ENCODE measurements at places on chromosomes 2 and 18.

DNA sequence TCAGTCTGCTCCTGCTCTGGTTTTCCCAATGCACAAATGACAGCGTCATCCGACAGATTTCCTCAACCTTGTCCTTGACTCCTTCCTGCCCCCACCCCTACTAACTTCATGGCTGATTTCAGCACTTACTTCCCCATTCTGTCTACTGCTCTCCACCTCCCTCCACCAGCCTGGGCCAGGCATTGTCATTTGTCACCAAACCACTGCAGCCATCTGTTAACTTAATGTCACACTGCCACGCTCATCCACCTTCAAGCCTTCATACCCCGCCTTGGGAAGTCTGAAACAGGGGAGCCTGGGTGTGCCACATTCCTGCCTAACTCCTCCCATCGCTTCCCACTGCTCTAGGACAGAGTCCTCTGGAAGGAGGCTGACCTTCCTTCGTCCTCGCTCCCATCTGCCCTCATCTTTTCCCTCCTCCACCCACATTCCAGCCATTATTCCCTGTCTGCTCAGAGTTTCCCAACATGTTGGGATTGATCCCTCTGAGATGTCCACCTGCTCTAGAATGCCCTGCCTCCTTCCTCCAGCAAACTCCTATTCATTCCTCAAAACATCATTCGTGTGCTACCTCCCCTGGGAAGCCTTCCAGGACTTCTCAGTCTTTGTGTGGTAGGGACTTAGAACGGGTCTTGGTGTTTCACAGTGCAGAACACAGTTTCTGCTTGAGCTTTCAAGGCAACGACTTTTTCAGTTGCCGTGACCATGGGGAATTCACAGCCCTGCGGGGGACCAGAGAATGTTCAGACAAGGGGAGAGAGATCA lies 42.2 kb upstream of the SMAD7 start:
- DNase-seq, result no peak

GRCh38 chr2:175786471-175787124 lies 215.5 kb downstream of the LNPK start:
- DNase-seq, result no peak

DNA sequence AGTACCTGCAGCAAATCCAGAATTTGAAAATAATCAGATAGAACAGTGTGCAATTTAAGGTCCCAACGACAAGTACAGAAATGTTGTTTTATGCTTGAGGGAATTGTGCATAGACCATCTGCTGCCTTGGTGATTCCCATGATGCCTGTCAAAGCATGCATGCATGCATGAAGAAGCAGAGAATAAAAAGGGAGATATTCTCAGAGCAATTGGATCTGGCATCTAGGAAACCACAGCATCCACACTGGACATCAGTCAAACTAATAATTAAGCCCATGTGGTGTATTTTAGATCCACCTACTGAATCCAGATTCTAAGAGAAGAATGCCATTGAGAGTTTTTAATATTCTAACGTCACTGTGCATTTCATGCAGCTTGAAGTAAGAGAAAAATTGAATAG lies 361.2 kb downstream of the FSIP2 start:
- no peak for DNase-seq

- no peak for DNase-seq
Measured at GRCh38 chr2:157442636-157443035, 1.3 kb downstream of the CYTIP start.

DNA sequence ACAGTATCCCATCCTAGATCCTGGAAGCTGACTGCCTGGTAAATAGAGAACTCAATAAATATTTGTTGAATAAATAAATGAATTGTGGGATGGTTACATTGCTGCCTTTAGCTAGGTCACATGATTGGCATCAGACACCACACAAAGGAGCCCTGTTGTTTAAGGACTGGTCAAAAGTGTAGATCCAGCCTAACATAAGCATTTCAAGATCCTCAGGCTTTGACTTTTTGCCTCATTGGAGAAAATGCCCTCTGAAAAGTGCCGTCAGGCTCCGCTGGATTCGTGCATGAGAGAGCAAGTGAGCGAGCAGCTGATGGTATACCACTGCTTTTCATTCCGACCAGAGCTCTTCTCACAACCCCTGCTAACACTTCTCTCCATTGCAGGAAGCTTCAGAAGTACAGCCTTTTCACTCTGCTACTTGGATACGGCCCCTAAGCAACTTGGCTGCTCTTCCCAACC lies 1.3 kb upstream of the ZNF24 start:
- DNase-seq, result no peak

GRCh38 chr18:10453806-10454680 lies at the start of gene APCDD1:
APCDD1 (plus strand) TSS chr18:10454635; CDS start chr18:10454982, 347 bp downstream.
- DNase-seq, result no peak

- DNase-seq, result no peak
Measured at GRCh38 chr18:8623549-8624106, 14.4 kb downstream of the RAB12 start.

DNA sequence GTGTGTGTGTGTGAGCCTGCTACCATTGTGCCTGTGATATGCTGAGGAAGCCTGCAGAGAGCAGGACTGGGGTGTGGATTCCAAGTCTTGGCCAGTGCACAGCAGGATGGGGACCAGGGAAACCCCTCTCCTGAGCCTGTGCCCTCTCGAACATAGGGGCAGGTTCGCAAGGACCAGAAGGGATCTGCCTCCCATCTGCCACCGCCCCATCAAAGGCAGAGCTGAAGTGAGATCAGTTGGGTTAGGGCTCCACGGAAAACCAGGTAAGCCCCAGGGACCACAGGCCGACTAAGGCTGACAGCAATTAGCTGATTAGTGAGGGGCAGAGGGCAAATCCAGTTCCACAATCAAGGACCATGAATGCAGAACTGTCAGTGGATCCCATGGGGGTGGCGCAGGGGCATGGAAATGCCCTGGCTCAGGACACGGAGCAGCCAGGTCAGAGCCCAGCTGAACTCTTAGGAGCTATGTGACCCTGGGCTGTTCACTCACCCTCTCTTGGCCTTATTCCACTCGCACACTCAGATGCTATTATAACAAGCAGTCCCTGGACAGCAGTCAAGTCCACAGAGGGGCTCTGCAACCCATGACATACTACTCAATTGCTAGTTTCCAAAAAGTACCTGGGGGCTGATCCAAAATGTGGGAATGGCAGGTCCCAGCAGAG lies 84.2 kb upstream of the ID2 start:
- no peak for DNase-seq

DNA sequence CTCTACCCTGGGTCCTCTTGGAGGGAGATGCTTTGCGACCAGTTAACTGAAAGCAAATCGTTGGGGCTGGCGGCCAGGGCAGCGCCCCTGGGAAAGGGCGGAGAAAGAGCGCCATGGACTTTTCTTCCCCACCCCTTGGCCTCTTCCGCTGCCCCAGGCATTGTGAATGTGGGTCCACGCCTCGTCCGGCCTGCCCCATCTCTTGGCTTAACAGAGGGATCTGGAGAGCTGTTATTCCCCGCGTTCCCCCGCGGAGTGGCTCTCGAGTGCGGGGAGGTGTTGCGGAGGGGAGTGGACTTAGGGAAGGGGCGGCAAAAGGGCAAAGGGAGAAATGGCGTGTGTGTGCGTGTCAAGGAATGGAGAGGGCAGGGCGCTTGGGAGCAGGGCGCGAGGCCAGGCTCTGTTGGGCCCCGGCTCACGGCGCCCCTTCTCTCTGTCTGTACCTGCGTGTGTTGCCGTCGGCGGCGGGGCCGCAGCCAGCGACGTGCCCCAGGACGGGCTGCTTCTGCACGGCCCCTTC lies 6.6 kb downstream of the EMX1 start:
- no peak for DNase-seq

DNA sequence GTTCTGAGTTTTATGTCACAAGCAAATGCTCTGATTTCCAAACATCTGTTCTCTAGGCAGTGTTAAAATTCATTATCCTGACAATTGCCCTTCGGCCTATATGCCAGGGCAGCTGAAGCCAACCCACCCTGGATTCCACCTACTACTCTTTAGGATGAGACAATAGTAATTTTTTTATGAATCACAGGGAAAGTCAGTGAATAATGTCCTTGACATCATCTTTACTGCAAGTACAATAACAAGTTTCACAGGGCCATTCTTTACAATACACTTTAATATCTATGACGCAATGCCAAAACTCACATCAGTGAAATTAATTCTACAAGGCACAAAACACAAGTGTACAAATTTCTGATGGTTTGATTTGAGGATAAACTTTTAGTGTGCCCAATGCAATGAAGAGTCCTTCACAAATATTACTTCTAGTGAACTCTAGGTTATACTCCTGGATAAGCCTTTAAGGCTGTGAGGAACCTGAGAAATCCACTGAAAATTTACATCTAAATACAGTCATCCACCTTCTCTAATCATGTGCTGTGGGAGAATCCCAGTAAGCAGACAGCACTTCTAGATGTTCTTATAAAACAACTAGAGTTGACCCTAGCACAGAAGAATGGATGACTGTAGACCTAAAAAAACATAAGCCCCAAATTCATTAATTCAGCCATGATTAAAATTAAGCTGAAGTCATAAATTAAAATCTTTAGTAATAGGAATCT lies 77.3 kb upstream of the CTLA4 start:
- DNase-seq, result no peak

DNA sequence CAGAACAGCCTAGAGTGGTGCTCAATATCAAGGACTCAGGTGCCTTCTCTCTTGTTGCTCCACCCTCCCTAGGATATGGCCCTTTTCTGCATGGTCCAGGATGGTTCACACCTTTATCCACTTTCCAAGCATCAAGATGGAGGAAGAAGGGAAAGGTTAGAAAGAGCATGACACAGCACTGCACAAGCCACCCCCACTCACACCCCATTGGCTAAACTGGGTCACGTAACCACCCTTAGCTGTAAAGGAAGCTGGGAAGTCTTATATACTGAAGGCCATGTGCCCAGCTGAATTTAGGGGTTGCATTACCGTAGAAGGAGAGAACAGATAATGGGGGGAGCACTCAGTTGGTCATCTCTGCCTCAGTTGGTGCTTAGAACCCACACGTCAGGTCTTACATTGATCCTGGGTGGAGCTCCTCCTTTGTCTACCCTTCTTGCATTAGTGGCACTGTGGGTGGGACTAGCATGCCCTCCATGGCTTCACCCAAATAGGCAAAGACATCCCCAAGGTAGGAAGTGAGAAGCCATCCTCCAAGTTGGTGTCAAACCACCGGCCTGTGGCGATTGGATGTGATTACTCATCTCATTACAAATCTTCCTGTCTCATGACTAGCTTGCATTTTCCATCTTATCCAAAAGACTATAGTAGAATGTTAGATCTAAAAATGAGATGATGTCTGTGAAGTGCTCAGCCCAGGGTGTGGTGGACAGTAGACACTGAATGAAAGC lies 248.5 kb downstream of the HAUS1 start:
- no peak for DNase-seq

- no peak for DNase-seq
Measured at GRCh38 chr2:71807581-71808451, 339.8 kb downstream of the CYP26B1 start.

DNA sequence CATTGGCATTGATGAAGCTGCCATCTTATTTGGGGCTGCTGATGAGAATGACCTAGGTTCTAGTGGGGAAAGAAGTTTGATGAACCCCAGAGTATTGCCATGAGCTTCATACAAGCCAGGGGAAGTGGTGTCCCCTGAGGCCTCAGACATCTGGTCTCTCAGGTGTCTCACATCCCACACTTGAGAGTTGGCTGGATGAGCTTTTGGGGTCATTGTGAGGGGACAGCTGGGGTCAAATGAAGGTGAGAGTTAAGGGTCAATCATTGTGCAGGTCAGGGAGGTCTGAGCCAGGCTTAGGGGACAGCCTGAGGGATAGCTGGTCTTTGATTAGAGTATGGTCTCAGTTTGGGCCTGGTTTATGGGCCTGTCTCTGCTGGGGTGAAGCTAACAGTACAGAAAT lies 336.5 kb downstream of the CYP26B1 start:
- no peak for DNase-seq

DNA sequence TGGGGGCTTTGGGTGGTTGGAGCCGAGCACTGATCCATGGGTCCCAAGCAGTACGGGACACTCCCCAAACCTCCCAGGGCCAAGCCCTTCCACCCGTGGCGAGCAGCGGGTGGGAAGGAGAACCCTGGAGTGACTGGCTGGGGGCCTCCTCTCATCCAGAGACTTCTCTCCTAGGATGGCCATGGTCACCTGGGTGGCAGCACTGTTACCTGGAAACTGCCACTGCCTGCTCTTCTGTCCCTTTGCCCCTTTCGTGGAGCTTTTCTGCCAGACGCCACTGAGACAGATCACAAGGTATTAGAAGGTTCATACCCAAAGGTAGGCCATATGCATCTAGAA lies 26.9 kb downstream of the CENPO start:
- no peak for DNase-seq

- DNase-seq, result no peak
Measured at GRCh38 chr18:9325716-9326115, 8.9 kb upstream of the TWSG1 start.

GRCh38 chr2:200336980-200337615 lies 30.6 kb downstream of the SPATS2L start:
- DNase-seq, result no peak

GRCh38 chr2:125259451-125259850 lies 1234.4 kb downstream of the CNTNAP5 start:
- DNase-seq, result no peak

- DNase-seq, result no peak
Measured at GRCh38 chr2:64479259-64480117, 25.5 kb downstream of the LGALSL start.

GRCh38 chr18:72908181-72908580 lies 40.4 kb upstream of the NETO1 start:
- DNase-seq, result no peak

DNA sequence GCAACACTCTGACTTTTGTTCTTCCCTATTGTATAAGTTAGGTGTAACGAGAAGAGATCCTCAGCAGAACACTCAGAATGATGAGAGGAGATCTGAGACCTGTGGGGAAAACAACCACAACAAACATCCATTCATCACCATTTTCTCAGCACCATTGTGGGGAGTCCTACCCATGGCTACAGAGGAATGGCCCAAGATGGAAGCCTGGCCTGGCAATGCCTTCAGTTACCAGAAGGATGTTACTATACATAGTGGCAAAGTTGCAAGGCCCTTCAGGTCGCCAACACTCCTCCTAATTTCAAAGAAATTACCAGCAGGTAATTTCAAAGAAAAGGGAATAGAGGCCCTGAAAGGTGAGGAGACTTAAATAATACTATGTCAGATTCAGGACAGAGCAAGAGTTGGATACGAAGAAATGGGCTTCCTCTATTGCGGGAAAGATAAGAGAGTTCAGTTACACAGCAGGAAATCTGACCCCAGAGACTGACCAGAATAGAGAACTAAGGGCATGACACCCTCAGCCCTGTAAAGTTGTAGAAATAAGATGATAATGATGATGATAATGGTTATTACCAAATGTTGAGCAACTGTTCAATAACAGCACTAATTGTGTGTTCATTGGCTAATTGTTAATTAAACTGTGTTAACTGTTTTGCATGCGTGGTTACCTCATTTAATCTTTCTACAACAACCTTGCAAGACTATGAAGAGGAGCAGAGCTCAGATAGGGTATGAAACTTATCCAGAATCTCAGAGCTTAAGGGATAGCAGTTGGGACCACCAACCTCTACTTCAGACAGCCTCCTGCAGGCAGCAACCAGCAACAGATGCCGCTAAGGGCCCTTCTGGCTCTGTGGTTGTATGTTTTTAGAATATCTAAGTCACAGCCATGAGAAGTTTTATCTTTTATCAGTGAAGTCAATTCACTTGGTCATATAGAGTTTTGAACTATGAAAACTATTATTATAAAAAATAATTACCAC lies 37.5 kb downstream of the DHRS9 start:
- DNase-seq, result no peak
